ENCODE measurements at places on chromosomes 3 and 15.
A peak's percentile ranks its signal among the peaks of the same experiment; 100 is the strongest.

- DNase-seq: no peak
These were observed 163.1 kb downstream of the STAC start for GRCh38 chr3:36543276-36543997.

GRCh38 chr3:117822416-117822815, 1112.8 kb downstream of the TUSC7 start:
- DNase-seq: no peak

DNA sequence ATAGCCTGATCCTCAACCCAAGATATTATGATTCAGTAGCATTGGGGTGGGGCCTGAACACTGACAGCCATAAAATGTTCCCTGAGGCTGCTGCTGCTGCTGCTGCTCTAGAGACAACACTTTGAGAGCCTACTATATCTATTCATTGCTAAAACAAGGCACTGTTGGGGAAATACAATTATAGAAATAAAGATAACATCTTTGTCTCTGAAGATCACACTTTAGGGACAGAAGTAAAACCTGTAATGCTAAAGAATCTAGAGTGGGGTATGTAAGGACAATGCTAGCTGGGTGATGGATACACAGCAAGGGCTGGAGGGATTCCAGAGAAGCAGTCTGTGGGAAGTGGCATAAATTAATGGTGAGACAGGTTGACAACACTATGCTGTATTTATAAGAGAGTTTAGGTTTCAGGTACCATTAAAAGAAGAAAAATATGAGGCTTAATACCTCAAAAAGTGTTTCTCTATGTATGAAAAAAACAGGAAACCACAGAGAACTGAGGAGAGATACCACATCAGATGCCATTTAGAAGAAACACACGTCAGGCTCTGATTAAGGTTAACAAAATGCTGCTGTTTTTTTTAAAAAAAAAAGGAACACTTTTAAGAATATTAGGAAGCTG, 115.9 kb downstream of the CBLB start:
- no peak for DNase-seq

DNA sequence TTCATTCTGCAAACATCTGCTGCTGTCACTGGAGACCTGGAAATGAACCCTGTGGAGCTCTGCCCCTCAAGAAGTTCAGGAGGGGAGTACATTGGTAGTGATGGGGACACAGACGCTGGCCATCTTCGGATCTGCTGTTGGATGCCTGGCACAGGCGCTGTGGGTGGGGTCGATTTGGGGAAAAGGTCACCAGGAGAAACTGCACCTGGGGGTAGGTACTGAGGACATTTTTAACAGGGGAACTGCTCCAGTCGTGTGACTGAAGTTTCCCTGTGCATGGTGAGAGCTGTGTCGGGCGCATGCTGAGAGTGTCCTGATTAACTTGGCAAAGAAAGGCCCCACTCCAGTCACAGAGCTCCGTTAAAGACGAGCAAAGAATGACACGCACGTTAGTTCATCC, 3.4 kb downstream of the UROC1 start:
- DNase-seq: no peak

GRCh38 chr15:74215958-74216357, 13.4 kb upstream of the STRA6 start:
- no peak for DNase-seq

- no peak for DNase-seq
These were observed 64.2 kb downstream of the MYO5A start for GRCh38 chr15:52464478-52464877.

DNA sequence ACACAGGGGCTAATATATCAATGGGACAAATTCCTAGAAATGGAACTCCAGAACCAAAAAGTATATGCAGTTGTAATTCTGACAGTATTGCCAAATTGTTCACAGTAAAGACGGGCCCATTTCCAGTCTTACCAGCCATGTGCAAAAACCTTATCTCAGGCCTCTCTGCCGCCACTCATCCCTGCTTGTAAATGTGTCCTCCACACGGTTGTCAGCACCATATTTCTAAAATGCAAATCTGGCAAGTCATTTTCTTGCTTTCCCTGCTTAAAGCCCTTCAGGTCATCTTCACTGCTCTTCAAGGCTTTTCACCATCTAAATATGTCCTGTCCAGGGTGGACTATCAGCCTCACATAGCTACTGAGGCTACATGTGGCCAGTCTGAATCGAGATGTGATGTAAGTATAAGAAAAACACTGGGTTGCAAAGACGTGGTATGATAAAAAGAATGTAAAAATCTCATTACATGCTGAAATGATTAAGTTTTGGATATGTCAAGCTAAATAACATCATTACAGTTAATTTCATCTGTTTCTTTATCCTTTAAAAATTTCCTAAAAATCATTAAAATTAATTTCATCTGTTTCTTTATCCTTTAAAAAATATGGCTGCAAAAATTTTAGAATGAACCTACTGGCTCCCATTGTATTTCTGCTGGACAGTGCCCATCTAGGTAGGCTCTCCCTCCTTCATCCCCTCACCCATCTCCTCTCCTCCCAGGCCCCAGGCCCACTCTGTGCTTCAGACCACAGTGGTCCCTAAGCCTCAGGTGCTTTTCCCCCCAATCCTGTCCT, 980 bp downstream of the PARP9 start:
- no peak for DNase-seq

DNA sequence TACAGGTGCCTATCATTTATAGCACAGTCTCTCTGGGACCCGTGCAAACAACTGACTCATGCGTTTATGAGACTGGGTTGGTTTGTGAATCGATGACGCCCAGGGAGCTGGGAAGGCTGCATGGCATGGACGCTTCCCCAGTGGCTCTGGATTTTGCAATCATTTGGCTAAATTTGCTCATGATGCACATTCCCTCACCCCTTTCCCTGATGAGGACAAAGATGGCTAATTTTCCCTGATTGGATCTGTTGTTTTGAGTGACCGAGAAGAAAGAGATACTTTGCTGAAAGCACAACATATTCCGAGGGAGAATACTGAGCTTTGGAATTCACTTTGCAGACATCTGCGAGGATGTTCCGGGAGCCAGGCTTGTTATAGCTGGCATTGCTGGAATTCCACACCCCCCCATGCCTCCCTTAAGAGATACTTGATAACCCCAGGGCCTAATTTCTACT, 51.1 kb downstream of the CGNL1 start:
- DNase-seq: no peak

GRCh38 chr3:36446276-36446675, 66.0 kb downstream of the STAC start:
- no peak for DNase-seq

DNA sequence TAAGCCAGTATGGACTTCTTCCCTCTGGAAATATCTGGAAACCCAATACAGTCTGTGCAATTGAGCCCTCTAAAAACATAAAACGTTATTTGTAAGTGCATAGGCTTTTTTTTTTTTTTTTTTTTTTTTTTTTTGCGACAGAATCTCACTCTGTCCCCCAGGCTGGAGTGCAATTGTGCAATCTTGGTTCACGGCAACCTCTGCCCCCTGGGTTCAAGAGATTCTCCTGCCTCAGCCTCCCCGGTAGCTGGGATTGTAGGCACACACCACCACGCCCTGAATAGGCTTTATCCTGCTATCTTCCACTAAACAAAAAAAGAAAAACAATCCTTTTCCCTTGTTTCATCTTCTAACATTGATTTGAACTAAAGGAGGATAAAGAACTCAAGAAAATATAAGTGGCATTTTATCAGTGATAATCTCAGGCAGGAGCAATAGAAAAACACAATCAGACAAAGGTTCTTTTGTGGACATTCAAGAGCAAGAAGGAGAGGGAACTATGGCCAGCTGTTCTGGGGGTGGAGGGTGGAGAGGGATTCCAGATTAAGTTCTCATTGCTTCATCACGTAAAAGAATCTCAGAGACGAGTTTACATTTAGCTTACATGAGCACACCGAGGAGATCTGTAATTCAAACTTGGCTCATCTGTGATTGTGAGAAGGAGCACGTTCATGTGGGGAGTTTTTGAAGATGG, 68.6 kb downstream of the ITGB5 start:
- DNase-seq: no peak

GRCh38 chr3:150253622-150254021, 154.5 kb upstream of the TSC22D2 start:
- peak; percentile 34 for DNase-seq

GRCh38 chr3:18424729-18425640, at the start of gene SATB1:
SATB1 (minus strand) TSS chr3:18425339; CDS start chr3:18420967, 4,372 bp downstream.
- peak; percentile 62 for DNase-seq

DNA sequence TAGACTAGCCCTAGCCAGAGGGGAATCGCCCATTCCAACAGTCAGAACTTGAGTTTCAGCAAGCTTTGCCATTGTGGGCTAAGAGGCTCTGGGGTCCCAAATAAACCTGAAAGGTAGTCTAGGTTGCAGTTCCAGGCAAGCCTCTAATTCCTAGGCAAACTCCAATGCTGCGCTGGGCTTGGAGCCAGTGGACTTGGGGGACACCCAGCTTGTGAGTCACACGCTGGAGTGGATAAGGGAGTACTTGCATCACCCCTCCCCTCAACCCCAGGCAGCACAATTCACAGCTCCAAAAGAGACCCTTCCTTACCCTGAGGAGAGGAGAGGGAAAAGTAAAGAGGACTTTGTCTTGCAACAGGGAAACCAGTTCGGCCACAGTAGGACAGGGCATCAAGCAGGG, 105.2 kb upstream of the DPPA4 start:
- DNase-seq: no peak

- no peak for DNase-seq
These were observed 9.2 kb downstream of the PLIN1 start for GRCh38 chr15:89669941-89670340.

GRCh38 chr15:66929843-66930402, 135.5 kb upstream of the SMAD3 start:
- no peak for DNase-seq

DNA sequence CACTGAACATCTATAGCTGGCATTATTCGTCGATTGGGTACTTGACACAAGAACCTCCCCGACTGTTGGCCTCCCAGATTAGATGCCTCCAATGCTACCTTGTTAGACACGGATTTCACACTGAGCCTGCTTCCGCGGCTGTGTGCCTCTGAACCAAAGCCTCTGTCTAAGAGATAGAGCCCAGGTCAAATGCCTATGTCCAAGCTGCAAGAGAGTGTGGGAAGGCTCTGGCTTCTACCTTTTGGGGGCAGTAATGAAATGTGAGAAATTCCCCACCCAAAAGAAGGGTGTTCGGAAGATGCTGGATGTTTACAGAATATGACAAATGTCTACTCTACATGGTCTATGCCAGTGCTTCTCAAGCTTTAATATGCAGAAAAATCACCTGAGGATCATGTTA, 2.0 kb upstream of the RPUSD2 start:
- no peak for DNase-seq

DNA sequence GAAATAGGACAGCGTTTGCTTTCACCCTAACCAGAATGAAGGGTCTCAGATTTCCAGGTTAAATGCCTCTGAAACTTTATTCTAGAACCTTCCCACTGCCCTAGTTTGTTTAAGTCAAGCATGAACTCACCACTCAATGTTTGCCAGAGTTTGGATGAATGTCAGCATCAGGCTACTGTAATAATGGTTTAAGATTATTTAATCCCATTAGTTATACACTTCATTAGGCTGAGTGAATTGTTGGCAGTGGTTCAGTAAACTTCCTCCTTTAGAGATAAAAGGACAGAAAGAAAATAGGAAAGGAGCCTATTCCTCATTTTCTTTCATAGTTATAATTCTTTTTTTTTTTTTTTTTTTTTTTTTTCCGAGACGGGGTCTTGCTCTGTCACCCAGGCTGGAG, 401.9 kb upstream of the TPRG1 start:
- no peak for DNase-seq

DNA sequence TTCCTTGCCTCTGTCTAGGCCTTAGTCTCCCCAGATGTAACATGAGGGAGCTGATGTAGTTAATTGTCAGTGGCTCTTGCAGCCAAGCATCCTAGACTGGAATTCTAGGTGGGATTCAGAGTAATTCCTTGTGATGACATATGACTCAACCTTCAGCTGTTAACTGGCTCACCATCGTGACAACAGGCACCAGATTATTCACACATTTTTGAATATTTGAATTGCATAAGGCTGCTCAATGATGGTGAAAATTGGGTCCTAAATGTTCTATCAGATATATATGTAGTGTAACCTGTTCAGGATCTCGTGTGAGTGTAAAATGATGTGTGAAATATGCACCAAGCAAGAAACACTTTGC, 405.1 kb downstream of the LPP start:
- no peak for DNase-seq

DNA sequence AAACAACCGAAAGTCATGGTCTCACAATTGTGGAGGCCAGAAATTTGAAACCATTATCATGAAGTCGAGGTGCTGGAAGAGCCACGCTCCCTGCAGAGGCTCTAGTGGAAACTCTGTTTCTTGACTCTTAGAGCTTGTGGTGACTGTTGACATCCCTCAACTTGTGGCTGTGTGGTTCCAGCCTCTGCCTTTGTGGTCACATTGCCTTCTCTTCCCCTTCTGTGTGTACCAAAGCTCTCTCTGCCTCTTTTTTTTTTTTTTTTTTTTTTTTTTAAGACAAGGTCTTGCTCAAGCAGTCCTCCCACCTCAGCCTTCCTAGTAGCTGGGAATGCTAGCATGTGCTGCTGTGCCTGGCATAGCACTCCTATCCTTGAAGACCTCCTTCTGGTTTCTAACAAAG, 48.7 kb upstream of the CRTC3 start:
- no peak for DNase-seq

- DNase-seq: no peak
These were observed 126.2 kb upstream of the PTX3 start for GRCh38 chr3:157310329-157311052.

DNA sequence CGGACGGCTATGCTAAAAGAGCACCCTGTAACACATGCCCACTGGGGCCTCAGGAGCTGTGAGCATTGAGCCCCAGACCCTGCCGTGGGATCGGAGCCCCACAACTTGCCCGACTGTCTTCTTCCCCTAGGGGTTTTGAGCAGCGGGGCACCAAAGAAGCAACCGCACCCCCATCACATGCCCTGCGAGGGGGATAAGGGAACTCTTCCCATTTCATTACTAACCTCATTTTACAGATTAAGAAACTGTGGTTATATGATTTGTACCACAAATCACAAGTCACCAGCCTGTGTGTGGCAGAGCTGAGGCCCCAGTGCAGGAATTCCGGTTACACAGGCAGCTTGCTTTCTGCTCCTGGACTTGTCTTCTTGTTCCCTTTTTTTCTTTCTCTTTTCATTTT, 86.2 kb downstream of the CD47 start:
- no peak for DNase-seq

- no peak for DNase-seq
These were observed 332.1 kb downstream of the ROBO2 start for GRCh38 chr3:77372018-77372417.
